ENCODE measurements at places on chromosomes 3 and 15.
A peak's percentile ranks its signal among the peaks of the same experiment; 100 is the strongest.

- no peak for DNase-seq
Measured at GRCh38 chr3:48776854-48777253, 59.8 kb upstream of the IP6K2 start.

DNA sequence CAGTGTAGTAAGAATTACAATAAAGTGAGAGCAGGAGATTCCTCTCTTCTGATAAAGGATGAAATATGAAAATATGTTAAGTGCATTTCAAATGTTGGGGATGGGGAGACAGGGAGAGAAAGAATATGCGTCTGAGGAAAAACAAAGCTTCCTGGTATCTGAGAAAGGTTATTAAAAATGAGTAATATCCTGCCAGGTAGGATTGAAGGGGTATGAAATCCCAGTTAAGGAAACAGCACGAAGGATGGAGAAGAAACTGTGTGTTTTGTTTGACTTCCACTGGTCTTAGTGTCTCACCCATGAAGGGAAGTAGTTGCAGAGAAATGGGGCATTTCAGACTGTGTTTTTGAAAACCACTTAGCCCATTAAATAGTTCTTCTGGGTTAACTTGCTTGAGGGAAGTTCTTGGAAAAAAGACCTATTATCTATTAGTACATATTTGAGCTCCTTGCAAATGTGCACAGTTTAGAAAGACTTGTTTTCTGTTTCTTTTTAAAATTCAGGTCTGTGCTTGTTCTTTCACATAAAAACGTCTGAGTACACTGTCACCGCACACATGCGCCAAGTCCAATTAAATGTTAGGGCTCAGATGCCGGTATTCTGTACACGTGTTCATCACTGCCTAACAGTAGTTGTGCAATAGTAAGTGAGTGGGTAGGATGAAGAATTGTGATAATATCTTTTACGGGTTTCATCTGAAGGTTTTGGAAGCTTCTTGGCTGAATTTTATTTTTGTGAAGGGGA is 196.1 kb upstream of the P2RY1 start:
- no peak for DNase-seq

DNA sequence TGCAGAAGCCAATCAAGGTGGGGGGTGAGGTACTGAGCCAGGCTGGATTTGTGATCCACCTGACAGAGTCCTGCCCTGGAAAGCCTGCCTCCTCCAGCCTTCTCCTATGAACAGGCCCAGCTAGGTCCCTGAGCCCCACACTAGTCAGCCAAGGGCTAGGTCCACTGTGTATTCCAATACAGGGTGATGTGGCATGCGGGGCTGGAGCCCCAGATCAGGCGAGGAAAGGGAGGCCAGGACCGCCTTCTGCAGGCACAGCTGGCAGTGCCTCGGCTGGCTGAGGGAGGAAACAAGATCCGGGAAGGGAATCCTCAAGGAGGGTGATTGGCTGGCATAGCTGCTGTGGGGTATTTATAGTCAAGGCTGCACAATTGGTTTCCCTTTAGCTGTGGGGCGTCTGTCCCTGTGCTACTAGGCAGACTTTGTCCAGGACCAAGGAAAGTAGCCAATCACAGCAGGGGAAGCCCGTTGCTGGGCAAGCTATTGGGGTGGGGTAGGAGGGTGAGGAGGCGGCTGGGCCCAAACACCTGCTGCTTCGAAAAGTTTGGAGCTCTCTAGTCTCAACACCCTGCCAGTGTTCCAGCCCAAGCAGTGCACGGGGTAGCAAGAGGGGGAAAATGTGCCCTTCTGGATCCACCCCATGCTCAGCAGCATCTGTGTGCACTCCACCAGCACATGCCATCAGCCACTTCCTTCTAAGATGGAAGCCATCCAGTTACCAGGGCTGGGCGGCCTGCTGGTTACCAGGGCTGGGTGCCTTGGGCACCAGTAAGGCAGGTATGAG is 5.9 kb downstream of the KY start:
- no peak for DNase-seq

DNA sequence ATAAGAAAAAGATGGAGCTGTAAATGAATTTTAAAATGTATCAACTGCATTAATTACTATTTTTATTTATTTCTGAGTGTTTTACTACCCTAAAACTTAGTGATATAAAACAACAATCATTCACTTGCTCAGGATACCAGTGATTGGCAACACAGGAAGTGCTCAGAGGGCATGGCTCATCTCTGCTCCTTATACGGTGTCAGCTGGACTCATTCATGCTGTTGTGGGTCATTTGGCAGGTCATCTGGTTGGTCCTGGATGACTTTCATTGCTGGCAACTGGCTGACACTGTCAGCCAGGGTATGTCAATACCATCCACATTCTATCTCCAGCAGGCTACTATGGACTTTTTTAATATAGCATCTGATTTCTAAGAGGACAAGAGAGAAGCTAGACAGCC is 689.6 kb upstream of the NECTIN3 start:
- no peak for DNase-seq

- DNase-seq = no peak
Measured at GRCh38 chr3:17730318-17730967, 12.0 kb downstream of the TBC1D5 start.

GRCh38 chr15:55031727-55032126 is 165.0 kb downstream of the RSL24D1 start:
- no peak for DNase-seq

GRCh38 chr15:72183781-72184164 is 13.8 kb downstream of the GRAMD2A start:
- no peak for DNase-seq

DNA sequence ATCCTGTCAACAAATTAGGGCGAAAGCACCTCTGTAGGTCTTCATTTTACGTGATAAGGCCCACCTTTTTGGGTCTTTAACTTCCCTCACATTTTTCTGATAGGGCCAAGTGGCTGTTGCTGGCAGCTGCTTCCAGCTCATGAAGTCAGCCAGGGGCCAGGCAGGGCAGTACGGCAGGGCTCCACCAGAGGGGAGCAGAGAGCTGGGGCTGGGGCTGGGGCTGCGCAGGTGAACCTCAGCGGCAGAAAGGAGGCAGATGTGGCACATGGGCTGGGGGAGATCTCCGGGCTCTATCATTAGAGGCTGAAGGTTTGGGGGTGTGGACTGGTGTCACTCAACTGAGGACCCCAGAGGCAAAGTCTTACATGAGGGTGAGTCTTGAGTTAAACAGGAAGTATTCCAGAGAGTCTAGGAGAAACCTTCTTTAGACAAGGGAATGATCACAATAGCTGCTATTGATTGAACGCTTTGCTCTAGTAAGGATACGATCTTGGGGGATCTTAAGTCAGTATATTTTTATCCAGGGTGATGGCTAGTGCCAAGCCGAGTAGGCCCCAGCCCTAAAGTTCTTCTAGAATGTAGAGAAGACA is 62.8 kb upstream of the MEX3B start:
- peak; percentile 45 for DNase-seq

DNA sequence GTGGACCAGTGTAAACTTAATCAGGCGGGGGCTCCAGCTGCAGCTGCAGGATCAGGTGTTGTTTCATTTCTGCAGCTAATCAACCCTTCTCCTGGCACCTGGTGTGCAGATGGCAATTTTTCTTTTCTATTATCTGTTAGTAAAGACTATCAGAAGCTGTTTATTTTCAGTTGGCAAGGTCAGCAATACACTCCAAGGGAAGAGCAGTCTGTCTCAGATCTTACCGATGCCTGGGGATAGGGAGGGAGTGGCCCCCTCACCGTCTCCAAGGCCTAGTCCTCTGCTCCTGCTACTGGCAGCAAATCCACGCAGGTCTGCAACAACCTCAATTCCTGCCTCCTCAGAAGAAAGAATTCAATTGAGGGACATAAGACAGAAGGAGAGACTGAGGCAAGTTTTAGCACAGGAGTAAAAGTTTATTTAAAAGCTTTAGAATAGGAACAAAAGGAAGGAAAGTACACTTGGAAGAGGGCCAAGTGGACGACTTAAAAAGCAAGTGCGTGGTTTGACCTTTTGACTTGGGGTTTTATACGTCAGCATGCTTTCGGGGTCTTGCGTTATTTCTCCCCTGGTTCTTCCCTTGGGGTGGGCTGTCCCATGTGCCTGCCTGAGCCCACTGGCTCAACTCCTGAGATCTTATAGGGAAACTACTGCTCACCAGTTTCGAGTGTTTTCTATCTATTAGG is 9.2 kb downstream of the CCRL2 start:
- no peak for DNase-seq

GRCh38 chr15:75763137-75763611 is 50.5 kb upstream of the CSPG4 start:
- DNase-seq = no peak

GRCh38 chr3:189624130-189624529 is 7.1 kb upstream of the TP63 start:
- no peak for DNase-seq

- DNase-seq = no peak
Measured at GRCh38 chr3:171873580-171873979, 30.4 kb downstream of the TMEM212 start.

DNA sequence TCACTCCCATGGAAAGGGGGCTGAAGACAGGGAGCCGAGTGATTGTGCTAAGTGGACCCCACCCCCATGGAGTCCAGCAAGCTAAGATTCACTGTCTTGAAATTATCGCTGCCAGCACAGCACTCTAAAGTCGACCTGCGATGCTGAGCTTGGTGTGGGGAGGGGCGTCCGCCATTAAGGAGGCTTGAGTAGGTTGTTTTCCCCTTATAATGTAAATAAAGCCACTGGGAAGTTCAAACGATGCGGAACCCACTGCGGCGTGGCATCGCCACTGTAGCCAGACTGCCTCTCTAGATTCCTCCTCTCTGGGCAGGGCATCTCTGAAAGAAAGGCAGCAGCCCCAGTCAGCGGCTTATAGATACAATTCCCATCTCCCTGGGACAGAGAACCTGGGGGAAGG is 10.9 kb upstream of the SRGAP3 start:
- no peak for DNase-seq

- DNase-seq = no peak
Measured at GRCh38 chr3:147034359-147034758, 372.0 kb downstream of the ZIC4 start.

DNA sequence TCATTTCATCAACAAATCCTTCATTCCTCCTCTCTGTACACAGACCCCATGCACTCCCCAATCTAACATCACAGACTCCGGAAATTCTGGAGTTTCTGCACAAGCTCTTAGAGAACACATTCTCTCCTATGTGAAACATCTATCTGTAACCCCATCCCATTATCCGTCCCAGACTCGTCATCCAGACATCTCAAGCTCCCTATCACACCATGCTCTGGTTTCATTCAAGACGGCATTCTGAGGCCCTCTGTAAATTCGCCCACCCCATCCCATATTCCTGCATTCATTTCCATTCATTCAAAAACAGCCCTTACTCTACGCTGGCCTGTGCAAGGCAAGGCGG is 575 bp downstream of the LEO1 start:
- DNase-seq = no peak

DNA sequence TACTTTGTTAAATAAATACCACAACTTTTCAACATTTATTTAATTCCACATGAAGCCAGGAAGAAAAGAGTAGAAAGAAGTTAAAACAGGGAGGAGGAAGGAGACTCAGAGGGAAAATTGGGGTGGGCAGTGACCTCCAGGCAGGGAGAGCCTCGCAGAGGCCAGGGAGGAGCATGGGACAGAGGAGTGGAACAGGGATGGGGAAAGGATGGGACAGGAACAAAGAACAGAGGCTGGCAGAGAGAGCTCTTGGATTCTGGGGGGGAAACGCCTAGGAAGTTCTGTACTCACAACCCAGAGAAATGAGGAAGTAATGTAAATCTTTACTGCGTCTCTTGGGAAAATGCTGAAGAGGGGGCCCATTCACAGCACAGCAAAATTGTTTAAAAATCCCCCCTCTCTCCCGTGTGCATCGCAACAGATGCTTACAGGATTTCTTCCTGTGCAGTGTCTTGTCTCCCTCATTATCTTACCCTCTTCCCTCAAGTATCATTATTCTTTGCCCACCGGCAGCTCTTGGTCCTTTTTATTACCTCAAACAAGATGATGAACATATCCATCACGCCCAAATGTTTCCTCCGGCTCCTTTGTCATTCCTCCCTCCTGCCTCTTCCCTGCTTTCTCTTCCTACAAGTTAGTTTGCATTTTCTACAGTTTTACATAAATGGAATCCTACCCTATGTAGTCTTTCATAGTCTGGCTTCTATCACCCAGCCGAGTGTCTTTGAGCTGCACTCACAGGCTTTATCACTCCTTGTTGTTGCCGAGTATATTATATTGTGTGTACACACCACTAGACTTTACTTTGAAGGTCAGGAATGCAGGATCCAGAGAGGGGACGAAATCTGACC is 65.5 kb downstream of the ARHGAP31 start:
- DNase-seq = no peak

DNA sequence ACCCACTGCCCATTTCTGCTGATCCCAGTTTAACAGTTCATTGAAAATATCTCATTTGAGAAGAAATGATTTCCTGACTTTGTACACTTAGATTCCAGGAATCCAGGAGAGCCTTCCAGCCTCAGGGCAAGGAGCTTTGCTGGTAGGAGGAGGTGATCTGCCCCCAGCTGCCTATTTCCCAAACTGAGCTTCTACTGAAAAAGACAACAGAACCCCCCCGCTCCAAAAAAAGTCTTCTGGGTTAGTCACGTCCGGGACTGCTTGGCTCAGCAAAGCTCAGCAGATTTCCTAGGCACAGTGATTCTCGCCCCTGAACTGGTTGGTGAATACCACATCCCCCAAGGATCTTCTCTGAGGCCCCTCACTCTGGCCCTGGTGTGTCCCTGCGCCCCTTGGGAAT is 13.1 kb downstream of the SLC6A6 start:
- no peak for DNase-seq

- DNase-seq = no peak
Measured at GRCh38 chr3:99522147-99522546, 116.2 kb upstream of the COL8A1 start.

DNA sequence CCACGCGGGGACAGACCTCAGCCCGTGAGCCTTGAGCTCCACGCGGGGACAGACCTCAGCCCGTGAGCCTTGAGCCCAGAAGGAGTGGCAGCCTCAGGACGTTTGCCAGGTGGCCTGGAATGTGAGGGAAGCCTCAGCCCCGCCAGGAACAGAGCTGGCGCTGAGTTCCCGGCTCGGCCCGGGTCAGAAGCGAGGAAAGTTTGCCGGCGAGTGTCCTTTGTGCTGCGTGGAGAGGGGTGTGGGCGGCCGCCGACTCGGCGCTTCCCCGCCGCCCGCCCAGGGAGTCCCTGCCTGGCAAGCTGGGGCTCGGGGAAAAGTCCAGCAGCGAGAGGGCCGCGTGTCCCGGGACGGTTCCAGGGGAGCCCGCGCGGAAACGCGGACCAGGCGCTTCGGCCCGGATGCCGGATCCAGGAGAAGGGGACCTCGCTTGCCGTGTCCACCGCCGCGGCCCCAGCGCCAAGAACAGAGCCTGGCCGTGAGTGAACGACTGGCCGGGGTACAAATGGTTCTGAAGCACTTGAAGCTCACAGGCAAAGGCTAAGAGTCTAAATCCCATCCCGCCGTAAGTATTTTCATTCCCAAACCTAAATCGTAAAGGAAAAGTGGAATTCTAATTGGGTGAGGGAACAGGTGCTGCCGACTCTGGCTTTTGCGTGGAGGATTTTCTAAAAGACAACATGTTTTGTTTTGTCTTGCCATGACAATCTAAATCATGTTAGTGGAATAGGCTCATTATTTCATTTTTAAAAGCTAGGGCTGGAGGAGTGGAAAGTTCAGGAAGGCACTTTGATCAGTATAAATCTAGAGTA is 1.7 kb downstream of the LRRN1 start:
- no peak for DNase-seq

Measured in activated gamma-delta T cell treated with anti-CD3 and anti-CD28 coated beads, Interleukin-2, amount 50 U/mL, for 16 hours (primary cell).